ENCODE measurements at places on chromosomes 2 and 18. TPM values are rescaled to one million over a fixed set of nuclear protein-coding genes. Genes with fewer than 3 reads are reported as not detected.

DNA sequence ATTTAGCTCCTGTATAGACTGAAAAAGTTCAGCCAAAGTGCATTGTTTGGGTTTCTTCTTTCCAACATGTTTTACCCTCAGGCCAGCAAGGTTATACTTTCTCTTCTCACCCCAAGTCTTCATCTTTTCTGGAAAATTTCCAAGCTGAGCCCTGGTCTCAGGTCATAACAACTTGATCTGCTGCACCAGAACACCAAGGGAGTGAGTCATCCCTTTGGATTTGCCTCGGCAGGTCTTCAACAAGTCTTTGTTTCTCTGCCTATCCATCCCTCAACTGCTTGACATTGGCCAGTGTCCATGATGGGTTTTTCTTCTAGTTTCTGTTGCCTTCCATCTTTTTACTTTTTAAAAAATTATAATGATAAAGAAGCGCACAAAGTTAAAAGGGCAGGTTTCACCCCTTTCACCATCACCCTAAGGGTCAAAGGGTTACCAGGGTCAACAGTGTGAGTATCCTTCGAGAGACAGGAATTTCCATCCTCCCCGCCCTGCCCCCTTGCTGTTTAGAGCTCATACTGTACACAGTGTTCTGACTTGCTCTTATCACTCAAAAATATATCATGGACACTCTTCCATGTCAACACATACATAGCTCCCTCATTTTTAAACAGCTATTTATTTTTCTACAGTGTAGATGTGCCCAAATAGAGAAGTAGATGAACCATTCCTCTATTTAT is 5.7 kb upstream of the SPATS2L start:
- peak; percentile 67 for DNase-seq

Gene TMEM237
- 6.0 TPM for total RNA-seq

Gene INO80B
- 34.6 TPM for total RNA-seq

DNA sequence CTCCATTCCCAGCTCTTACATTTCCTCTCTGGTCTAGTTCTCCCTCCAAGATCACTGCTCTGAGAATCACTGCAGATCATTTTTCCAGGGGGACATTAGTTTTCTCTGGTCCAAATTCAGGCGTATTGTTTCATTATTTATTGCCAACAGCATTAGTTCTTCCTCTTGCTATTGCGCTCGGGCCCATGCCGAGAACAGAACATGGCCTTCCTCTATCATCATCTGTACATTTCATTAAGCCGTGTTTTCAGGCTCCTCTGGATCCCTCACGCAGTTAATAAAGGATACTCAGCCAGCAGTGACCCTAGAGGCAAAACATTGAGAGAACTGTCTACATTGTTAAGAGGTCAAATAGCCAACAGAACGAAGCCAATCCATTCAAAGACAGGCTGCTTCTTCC is 63.9 kb downstream of the CCBE1 start:
- DNase-seq = no peak

- no peak for DNase-seq
These were observed 61.0 kb downstream of the CDCA7 start for GRCh38 chr2:173415431-173416381.

Gene SOCS6
- total RNA-seq = 21.1 TPM

DNA sequence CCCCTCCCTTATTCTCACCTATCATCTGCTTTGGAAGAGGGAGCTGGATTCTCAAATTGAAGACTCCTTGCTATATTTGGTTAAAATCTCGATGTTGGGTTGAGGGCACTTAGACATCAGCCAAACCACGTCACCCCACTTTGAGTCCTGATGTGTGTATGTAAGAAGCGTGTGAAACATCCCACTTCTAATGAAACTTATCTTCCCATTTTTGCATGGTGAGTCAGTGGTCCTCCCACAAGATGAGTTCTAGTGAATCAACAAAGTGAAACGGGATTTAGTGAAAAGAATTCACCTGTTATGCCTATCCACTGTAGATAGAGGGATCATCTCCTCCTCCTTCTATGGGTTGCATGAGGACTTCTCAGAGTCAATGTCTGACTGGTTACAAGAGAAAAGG is 51.4 kb upstream of the SPRED2 start:
- no peak for DNase-seq

DNA sequence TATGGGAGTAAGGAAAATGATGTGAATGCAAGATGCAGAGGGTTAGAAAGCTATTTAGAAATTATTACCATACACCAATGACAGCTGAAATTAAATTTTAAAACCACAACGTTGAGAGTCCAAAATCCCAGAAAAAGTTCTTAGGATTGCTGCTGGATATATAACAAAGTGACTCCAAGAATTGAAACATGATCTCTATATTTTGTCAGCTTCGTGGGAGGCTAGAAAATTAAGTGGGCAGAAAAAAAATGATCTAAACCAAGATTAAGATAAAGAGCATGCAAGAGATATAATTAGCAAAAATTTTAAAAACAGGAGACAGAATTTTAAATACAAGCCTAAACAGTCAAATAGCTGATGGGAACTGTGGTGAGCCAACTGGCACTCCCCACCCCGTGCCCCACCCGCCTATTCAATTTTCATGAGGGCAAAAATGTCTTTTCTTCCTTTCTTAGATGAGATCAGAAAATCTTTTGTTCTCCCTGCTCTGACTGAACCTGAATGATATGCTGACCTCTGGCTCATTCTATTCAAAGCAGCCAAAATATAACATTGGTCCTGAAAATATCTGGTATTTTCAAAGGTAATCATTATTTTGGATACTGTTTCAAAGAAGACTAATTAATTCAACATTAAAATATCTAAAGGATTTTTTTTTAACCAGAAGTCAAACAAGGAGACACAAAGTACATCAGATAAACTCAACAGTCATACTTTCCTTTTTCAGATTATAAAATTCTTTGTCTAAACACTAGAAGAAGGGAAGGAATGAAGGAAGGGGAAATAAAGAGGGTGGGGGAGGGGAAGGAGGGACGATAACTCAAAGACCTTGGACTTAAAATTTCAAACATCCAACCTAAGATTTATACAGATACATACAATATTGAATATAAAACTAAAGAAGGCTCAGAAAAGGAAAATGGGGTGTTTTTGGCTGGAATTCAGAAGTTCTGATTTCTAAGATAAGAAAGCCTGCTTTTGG is 12.2 kb downstream of the KANSL3 start:
- DNase-seq = no peak

DNA sequence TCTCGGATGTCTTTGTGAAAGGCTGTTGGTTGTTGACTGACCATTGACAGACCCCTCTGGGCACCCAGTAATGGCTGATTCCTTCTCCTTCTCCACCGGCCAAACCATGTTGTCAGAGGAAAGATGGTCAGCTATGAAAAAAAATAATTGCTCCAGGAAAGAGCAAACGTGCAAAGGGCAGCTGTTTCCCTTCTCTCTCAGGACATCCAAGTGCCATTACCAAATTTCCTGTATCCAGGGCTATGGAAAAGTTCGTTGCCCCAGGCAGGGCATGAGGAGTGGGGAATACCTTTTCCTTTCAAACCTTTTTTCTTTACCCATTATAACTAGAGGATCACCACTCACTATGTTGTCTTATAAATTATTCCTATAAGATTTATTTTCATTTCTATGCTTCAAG is 321.5 kb upstream of the HNRNPA3 start:
- DNase-seq = no peak

Gene POTEI
- 0.08 TPM for total RNA-seq

DNA sequence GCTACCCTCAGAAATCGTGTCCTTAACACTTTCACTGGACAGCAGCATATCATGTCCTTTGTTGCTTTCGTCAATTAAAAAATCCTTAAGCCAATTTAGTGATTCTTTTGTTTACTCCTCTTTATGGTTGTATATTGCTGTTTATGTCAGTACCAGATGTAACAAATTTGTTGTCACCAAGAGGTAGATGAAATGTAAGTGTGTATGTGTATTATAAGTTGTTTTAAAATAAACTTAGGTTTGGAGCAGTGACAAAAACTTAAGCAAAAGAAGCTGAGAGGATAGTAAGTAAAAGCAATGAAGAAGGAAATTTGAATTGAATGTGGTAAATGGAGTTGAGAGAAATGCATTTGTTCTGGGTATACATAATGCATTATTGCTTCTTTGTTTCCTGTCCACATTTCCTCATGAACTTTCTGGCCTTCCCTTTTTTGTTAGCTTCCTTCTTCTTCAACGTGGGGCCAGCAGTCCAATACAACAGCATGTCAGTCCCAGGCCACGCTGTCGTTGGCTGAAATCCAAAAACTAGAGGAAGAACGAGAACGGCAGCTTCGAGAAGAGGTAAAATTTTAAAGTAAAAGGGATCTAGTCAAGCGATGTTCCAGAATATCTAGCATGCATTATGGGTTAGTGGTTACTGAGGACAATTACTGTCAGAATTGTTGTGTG is 30.5 kb upstream of the SNORC start:
- DNase-seq = peak; percentile 79

GRCh38 chr2:104851291-104852089 is 2.4 kb upstream of the POU3F3 start:
- DNase-seq = no peak

Gene MYO3B
- not detected for total RNA-seq

Gene LYPD6B
- total RNA-seq = 3.1 TPM

GRCh38 chr18:10304853-10305252 is 149.6 kb upstream of the APCDD1 start:
- DNase-seq = no peak

DNA sequence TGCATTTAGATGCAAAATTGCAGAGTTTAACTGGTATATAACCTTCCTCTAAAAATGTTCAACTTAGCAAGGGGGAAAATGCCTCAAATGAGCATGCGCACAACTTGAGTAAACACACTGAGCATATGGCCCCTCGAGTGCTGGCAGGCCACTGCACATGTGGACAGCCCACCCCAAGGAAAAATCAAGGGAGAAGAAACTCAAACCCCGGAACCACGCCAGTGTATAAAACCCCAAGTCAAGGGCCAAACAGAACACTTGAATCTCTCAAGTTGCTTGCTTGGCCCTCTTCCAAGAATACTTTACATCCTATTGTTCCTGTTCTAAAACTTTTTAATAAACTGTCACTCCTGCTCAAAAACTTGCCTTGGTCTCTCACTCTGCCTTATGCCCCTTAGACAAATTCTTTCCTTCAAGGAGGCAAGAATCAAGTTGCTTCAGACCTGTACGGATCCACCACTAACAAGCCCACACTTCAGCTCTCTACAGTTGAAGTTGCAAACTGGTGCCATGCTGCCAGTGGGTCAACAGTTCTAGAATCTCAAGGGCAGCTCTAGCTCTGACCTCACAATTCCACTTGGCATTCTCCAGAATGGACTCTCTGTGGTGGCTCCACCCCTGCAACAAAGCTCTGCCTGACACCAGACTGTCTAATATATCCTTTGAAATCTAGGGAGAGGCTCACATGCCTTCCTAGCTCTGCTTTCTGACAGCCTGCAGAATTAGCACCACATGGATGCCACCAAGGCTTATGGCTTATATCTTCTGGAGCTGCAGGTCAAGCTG is 38.9 kb downstream of the HIBCH start:
- no peak for DNase-seq

Gene PRSS56
- not detected for total RNA-seq

DNA sequence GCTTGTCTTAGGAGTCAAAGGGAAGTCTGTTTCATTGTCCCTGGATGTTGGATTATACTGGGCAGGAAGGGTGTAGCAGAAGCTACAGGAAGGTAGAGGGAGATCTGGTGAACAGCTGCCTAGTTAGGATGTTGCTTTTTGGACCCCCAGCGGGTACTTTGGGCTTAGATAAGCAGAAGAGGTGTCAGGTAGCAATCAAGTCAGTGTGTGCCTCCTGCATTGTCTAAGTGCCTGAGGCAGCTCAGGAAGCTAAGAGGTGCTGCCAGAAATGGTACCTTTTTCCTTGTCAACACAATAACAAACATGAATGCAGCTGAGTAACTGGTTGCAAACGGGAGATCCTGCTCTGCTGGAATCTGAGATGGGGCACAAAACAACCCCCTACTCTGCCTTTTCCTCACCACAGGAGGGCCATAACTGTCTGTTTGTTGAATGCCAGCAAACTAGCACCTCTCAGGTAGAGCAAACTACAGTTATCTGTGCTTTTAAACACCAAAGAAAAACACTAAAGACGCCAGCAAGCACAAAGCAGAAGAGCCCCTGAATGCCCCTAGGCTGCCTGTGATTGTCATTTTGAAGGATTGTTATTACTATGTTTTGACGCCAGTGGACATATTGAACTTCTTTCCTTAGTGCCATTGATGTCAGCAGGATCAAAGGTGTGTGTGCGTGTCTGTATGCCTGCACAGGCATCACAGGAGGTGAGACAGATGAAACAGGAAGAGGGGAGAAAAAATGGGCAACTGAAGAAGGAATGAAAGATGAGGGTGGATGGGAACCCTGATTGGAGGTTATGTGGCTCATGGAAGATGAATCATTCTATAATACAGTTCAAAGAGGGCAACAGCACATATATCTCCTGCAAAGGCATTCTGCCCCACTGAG is 151.4 kb downstream of the ETAA1 start:
- no peak for DNase-seq
